PC-3 (cell line): ENCODE measurements at places on chromosomes 5 and 9. TPM values are rescaled to one million over a fixed set of nuclear protein-coding genes. Genes with fewer than 3 reads are reported as not detected.

The FEM1C gene
- 8.4 and 9.1 TPM in 2 replicates for total RNA-seq

The ROPN1L gene
- 0.95 and 1.7 TPM in 2 replicates for total RNA-seq

GRCh38 chr5:142641711-142642110 lies 44.2 kb downstream of the FGF1 start:
- peaks cover 31% of the 10 kb centered on the region for H3K4me1 ChIP-seq
- no peak overlapping the region for H3K27ac ChIP-seq
- no peak for DNase-seq
- no peaks in the 10 kb centered on the region for H3K27me3 ChIP-seq

- no peak overlapping the region for H3K27ac ChIP-seq
- no peaks in the 10 kb centered on the region for H3K36me3 ChIP-seq
- peaks cover 3% of the 10 kb centered on the region; the same call in 1 of the 2 replicates for H3K4me1 ChIP-seq
- peak overlapping the region; percentile 31; the same call in 1 of the 2 replicates for H3K4me3 ChIP-seq
- DNase-seq, result peak; percentile 80
- H3K27me3 ChIP-seq, result peaks cover 25% of the 10 kb centered on the region
Measured at GRCh38 chr5:172559004-172559932, 81.8 kb upstream of the NEURL1B start.

DNA sequence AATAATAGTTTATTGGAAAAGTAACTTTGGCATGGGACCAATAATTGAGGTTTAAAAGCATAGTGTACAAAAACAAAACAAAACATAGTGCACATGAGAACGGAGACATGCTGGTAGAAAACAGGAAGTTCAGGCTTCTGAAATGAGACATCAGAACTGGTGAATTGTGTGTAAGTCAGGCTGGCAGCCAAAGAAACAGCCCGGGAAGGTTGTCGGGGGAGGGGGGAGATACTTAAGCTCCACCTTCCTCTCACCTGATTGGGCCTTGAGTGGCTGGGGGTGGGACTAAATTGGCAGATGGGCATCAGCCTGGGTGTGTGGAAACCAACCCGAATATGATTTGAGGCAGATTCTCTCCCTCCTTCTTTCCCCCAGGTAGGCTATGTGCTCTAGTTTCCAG lies 256.3 kb downstream of the SMARCA2 start:
- no peak overlapping the region for H3K27ac ChIP-seq
- H3K36me3 ChIP-seq, result no peaks in the 10 kb centered on the region
- H3K4me3 ChIP-seq, result no peak overlapping the region
- peaks cover 13% of the 10 kb centered on the region; the same call in 1 of the 2 replicates for H3K27me3 ChIP-seq

- peak; percentile 19 for DNase-seq
- H3K27me3 ChIP-seq, result no peaks in the 10 kb centered on the region
- H3K27ac ChIP-seq, result peak overlapping the region; percentile 32; the same call in 1 of the 2 replicates
- H3K36me3 ChIP-seq, result no peaks in the 10 kb centered on the region
Measured at GRCh38 chr5:139494256-139494655, 11.7 kb upstream of the STING1 start.

DNA sequence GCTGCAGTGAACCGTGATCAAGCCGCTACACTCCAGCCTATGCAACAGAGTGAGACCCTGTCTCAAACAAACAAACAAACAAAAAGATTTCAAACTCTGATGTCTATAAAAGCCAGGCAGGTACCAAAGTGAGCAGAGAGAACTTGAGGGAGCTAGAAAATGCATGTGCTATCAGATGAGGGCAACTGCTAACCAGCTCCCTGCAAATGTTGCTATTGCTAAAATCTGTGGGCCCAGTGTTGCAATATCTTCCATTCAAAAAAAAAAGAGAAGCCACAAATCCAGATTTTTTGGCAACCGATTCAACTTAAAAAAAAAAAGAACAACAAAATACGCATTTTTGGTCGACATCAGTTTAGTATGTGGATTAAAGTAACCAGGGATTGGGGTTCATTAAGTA lies 5.5 kb downstream of the UBE2D2 start:
- 0 out of 2 replicates have a peak, but pooled peaks cover 6% of the 10 kb centered on the region for H3K4me1 ChIP-seq
- no peak for DNase-seq
- no peak overlapping the region for H3K4me3 ChIP-seq
- no peaks in the 10 kb centered on the region for H3K27me3 ChIP-seq

GRCh38 chr9:84235511-84235910 lies 105.0 kb downstream of the SLC28A3 start:
- DNase-seq, result no peak
- peaks cover 31% of the 10 kb centered on the region for H3K27me3 ChIP-seq
- no peak overlapping the region for H3K27ac ChIP-seq
- H3K36me3 ChIP-seq, result no peaks in the 10 kb centered on the region
- no peak overlapping the region for H3K4me3 ChIP-seq
- no peaks in the 10 kb centered on the region for H3K4me1 ChIP-seq

The ADAMTS12 gene
- 0.18 and 3.3 TPM in 2 replicates for total RNA-seq

GRCh38 chr5:40475561-40475960 lies 204.2 kb upstream of the PTGER4 start:
- H3K27ac ChIP-seq, result no peak overlapping the region
- H3K4me3 ChIP-seq, result no peak overlapping the region
- no peaks in the 10 kb centered on the region for H3K27me3 ChIP-seq
- H3K36me3 ChIP-seq, result no peaks in the 10 kb centered on the region

DNA sequence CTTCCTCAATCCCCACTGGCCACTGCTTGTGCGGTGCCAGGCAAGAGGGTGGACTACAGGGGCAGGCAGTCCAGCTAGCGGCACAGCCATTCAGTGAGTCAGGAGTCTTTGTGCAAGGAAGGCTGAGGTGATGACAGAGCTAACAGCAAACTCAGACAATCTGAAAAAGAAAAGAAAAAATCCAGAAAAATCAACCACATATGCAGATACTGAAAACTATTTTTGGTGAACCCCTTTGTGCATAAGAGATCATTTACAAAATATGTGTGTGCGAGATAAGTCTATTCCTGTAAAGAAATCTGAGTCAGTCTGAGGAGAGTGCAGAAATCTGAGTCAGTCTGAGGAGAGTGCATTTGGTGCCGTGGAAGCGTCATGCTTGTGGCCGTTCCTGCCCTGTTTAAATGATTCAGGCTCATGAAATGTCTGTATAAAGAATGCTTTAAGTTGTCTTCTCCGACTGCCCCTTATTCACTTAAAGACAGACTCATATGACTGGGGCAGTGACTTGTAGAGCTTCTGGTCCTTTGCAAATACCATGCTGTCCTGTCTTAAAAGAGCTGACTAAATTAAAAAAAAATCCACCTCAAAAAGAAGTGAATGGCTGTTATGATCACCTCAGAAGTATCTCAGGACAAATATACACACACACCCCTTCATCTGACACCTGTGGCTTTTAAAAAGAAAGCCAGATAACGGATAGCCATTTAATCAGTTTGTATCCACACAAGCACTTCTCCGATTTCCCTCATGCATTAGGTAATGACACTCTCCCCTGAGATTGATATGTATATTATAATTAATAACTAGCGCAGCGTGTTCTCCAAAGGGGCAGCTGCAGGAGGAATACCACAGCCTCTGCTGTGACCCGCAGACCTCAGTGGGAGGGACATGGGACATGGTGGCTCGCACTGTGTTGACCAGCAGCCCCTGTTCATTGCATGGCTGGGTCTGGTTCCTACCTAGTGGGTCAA lies 47.3 kb downstream of the TRIO start:
- peak overlapping the region; percentile 47 for H3K4me3 ChIP-seq
- DNase-seq, result peak; percentile 99
- no peaks in the 10 kb centered on the region for H3K27me3 ChIP-seq
- H3K27ac ChIP-seq, result peak overlapping the region; percentile 94
- H3K4me1 ChIP-seq, result peaks cover 83% of the 10 kb centered on the region
- peaks cover 5% of the 10 kb centered on the region; the same call in 1 of the 2 replicates for H3K36me3 ChIP-seq

GRCh38 chr5:127074466-127074865 lies 1.2 kb upstream of the C5orf63 start:
- no peaks in the 10 kb centered on the region for H3K27me3 ChIP-seq
- H3K27ac ChIP-seq, result no peak overlapping the region
- no peaks in the 10 kb centered on the region for H3K36me3 ChIP-seq
- no peak for DNase-seq
- H3K4me3 ChIP-seq, result no peak overlapping the region

The LECT2 gene
- not detected in 2 replicates for total RNA-seq

DNA sequence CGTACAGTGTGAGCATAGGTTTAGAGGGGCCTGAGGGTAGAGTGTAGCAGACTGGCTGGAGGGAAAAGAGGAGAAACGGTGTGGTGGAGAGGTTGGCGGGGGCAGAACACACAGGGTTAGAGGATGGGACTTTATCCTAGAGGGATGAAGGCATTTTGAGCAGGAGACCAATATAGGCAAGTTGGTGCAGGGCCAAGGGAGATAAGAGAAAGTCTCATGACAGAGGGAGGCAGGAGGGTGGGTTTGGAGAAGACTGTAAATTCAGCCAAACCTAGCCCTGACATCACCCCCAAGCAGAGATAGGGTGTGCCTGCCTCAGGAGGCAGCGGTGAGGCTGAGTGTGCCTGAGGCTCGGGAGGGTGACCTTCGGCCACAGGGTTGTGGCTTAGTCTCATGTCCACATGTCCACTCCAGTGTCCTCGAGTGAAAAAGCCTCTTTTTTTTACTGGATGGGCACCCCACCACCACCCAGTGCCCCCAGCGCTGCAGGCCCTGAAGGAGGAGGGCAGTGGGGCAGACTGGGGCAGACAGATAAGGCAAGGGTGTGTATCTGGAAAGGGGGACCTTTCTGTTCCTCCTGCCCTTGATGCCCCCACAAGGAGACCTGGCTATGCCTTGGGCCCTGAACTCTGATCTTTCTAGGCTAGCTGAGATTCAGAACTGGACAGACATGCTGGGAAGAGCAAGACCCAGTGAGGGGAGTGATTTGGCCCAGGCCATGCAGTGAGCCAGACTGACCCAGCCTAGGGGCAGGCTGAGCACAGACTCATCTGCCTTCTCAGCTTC lies 108.7 kb downstream of the RGS3 start:
- no peaks in the 10 kb centered on the region for H3K27me3 ChIP-seq
- no peaks in the 10 kb centered on the region for H3K36me3 ChIP-seq

DNA sequence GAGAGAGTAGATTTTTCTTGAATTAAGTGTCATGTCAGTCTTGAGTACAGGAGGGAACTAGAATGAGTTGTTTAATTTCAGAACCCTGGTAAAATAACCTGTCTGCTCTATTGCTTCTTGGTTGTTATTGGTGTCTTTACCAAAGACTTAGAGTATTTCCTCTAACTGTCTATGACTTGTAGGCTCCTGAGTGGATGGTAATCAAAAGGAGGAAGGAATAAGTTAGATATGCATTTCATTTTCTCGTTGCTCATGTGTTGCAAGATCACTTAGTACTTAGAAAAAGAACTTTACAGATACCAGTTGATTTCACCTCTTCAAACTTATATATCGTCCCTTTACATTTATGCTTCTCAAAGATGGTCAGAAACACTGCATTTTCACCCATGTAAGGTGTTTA lies 31.1 kb downstream of the UHRF2 start:
- H3K4me1 ChIP-seq, result no peaks in the 10 kb centered on the region
- H3K36me3 ChIP-seq, result peaks cover 4% of the 10 kb centered on the region; the same call in 1 of the 2 replicates
- no peaks in the 10 kb centered on the region for H3K27me3 ChIP-seq
- no peak for DNase-seq

DNA sequence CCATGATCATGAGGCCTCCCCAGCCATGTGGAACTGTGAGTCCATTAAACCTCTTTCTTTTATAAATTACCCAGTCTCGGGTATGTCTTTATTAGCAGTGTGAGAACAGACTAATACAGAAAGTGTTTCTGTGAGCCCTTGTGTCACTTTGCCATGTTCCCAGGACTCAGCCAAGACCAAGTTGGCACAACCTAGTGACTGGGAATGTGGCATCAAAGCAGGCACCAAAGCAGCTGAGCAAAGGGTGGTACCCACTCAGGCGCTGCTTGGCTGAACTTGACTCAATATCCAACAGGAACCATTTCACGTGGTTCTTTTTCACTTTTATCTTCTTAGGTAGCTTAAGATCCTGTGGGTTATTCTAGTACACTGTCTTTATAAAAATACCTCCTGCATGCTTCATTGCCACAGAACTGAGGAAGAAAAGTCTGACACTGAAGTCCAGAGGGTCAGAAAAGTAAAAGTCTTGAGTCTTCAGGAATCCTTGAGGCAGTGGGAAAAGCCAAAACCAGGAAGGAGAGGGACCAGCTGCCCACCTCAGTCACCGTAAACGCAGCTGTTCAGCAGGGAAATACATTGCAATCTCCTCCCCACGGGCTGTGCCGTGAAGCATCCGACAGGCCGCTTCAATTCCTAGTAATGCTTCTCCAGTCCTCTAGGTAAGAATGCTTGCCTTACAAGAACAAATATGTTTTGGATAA lies 90.5 kb upstream of the RETREG1 start:
- no peak for DNase-seq
- peaks cover 50% of the 10 kb centered on the region for H3K36me3 ChIP-seq
- no peak overlapping the region for H3K27ac ChIP-seq

- H3K4me1 ChIP-seq, result no peaks in the 10 kb centered on the region
- no peak overlapping the region for H3K4me3 ChIP-seq
- no peak for DNase-seq
- H3K27me3 ChIP-seq, result no peaks in the 10 kb centered on the region
- no peak overlapping the region for H3K27ac ChIP-seq
Measured at GRCh38 chr9:8338767-8339510, 539.4 kb upstream of the DMAC1 start.
